Activated CD4-positive, alpha-beta memory T cell treated with anti-CD3 and anti-CD28 coated beads, Interleukin-2, amount 10 ng/mL, durations not matched to agents 7 days and 5 days (primary cell): ENCODE measurements at places on chromosomes 6 and 20.

GRCh38 chr6:148455225-148455624, 112.6 kb downstream of the SASH1 start:
- no peak for DNase-seq

GRCh38 chr20:63772781-63773518, 33.4 kb downstream of the SLC2A4RG start:
- no peak for DNase-seq

GRCh38 chr6:134199848-134200606, 117.9 kb downstream of the SGK1 start:
- no peak for DNase-seq

- DNase-seq, result no peak
Measured at GRCh38 chr6:88967891-88968290, 4.5 kb upstream of the RNGTT start.

GRCh38 chr20:57481281-57481711, 43.6 kb downstream of the CTCFL start:
- no peak for DNase-seq
